HT1080 (cell line): ENCODE measurements at places on chromosomes 13 and 19.

GRCh38 chr13:31530922-31531321, 208.4 kb upstream of the RXFP2 start:
- DNase-seq, result no peak

DNA sequence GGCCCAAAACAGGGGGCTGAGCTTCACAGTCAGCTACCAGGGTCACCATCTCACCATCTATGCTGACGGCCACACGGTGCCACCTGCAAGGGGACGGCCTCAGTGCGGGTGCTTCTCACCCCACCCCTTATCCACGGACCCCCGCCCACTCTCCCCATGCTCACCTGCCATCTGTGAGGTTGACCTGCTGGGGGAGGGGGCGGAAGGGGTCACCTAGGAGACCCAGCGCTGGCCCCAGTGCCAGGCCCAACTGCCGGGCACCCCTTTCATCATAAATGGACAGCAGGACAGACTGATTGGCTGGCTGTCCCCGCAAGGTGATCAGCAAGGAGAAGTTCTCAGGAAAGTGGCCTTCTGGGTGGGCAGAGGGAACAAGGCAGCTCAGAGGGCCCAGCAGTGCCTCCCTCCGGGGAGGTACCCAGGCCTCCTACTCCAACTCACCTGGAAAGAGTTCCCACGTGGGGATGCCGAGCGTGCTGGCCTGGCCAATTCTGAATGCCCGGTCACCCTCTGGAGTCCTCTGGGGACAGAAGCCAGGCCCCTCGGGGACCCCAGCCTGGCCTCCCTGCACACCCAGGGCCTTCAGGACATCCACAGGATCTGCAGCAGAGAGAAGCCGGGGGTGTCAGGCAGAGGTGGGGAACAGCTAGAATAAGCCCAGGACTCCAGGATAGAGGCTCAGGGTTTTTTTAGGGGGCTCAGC, 4.5 kb downstream of the COL5A3 start:
- no peak for DNase-seq

- no peak for DNase-seq
Observed at GRCh38 chr13:83549671-83550070, 332.6 kb downstream of the SLITRK1 start.

DNA sequence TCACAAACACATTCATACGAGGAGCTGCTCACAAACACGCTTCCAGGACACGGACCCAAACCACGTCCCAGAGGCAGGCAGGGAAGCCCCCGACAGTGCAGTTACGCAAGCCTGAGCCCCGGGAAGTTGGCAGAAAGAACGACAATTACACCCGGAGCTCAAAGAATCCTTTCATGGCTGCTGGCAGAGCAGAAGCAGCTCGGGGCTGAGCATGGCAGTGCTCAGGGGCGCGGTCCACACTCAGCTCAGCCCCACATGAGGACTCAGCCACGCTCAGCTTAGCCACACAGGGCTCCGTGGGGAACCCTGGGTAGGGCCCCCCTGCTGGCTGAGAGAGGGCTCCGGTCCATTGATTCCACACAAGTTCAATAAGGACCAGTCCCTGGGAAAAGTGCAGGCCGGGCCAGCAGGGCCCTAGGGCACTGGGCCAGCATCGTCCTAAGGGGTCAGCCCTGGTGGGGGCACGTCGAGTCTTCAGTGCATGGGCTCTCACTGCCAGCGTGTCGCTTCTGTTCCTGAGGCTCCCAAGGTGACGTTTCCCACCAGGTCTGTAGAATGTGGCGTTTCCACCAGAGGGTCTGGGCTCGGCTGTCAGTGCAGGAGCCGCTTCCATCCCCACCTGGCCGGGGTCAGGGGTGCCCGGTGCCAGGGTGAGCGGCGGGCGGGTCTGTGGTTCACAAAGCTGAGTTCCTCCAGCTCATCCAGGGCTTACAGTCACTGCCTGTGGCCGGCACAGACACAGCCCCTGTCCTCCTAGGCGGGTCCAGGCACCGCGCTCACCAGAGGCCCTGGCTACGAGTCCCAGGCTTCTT, 23.1 kb downstream of the GAS6 start:
- DNase-seq, result no peak

- DNase-seq, result no peak
Observed at GRCh38 chr19:54572696-54573311, 786 bp upstream of the LILRA2 start.

DNA sequence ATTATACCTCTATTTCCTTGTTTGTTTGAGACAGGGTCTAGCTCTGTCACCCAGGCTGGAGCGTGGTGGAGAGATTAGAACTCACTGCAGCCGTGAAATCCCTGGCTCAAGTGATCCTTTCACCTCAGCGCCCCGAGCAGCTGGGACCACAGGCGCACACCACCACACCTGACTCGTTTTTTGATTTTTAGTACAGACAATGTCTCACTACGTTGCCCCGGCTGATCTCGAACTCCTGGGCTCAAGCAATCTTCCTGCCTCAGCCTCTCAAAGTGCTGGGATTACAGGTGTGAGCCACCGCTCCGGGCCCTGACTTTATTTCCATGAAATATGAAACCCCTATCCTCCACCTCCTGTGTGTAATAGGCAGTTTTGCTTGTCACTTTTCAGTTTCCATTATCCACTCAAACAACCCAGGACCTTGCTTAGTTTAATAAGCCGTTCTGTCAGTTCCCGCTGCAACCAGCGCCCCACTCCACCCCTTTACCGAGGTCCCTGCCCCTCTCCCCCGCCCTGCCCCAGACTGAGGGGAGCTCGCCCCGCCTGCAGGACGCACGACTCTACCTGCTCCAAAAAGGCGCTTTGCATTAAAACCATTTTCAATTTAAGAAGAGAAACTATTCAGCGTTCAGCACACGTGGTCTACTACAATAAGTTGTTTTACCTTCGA, 16.9 kb downstream of the ZNF816 start:
- no peak for DNase-seq

- no peak for DNase-seq
Observed at GRCh38 chr13:48949566-48950500, 25.9 kb upstream of the FNDC3A start.

GRCh38 chr19:485077-485476, 11.2 kb upstream of the MADCAM1 start:
- no peak for DNase-seq

DNA sequence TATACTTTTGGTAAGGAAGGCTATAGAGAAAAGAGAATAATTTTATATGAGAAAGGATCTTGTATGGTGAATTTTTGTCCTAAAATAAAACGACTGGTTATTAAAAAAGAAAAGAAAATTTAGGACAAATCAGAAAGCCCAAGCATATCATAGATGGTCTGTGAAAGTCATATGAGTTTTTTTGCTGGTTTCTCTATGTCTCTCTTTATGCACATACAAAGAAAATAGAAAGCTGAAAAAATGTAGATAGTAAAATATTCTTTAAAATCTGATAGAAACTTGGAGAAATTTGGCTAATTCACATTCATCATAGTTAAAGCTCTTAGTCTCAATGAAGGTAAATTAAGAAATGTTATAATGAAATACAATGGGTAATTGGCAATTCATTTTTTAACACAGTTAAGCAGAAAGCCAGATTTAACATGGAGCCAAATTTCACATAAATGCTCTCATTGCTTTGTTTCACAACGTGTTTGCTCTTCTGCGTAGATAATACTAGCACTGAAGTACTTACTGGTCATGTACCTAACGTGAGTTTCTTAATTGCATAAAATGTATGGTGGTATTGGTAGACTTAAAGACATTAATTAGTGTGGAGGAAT, 621.5 kb upstream of the ATXN8OS start:
- DNase-seq, result no peak

DNA sequence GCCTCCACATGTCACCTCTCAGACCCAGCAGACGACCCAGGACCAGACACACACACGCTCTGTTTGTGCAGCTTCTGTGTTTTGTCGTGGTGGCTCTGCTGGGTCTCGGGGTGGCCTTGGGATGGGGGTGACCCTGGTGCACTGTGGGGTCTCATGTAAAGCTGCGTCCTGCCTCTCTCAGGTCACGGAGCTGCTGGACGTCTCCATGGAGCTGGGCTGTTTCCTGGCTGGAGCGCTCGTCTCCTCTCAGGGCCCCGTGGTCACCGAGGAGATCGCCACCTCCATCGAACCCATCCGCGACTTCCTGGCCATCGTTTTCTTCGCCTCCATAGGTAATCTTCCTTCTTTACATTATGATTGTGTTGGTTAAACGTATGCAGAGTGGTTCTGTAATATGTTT, 45.4 kb upstream of the TFDP1 start:
- no peak for DNase-seq

DNA sequence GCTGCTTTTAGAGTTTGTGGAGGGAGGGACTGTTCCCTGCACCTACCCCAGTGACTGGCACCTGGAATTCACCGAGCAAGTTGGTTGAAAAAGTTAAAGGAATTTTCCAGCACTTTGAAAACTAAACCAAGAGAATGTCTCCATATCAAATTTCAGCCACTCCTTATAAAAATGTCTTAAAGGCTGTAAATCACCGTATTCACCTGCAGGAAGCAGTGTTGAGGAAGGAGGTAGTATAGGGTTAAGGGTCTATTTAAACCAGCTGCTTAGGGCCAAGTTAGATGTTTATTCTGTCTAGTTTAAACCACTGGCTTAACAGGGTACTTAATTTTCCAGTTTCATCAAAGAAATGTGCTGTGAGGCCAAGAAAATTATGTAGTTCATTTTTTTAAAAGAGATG, 3.8 kb upstream of the RAB20 start:
- DNase-seq, result no peak

DNA sequence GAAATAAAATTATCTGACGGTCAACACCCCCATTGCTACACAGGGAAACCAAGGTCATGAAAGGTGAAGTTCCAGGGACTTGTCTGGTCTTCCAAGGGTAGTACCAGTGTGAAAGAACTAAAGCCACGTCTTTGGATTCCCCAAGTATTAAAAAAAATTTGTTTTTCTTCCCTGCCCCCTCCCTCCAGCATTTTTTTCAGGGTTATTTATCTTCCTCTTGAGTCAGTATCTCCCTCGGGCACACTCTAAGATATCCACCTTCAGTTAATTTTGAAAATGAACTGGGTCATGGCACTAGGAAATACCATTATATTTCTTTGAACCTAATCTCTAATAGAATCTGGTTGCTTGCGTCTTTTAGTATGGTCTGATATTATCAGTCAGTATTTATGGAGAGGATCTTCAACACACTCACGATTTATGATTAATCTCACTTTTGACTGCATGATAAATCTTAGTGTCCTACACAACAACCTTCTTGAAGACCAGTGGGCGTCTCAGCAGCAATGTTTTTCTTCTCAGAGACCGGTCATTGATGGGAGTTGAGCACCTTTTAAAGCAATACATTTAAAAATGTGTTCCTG, 9.1 kb downstream of the ATP8A2 start:
- DNase-seq, result no peak

- DNase-seq, result no peak
Observed at GRCh38 chr13:106295971-106296370, 239.5 kb downstream of the EFNB2 start.

- no peak for DNase-seq
Observed at GRCh38 chr13:48302871-48303358, 636 bp upstream of the RB1 start.

DNA sequence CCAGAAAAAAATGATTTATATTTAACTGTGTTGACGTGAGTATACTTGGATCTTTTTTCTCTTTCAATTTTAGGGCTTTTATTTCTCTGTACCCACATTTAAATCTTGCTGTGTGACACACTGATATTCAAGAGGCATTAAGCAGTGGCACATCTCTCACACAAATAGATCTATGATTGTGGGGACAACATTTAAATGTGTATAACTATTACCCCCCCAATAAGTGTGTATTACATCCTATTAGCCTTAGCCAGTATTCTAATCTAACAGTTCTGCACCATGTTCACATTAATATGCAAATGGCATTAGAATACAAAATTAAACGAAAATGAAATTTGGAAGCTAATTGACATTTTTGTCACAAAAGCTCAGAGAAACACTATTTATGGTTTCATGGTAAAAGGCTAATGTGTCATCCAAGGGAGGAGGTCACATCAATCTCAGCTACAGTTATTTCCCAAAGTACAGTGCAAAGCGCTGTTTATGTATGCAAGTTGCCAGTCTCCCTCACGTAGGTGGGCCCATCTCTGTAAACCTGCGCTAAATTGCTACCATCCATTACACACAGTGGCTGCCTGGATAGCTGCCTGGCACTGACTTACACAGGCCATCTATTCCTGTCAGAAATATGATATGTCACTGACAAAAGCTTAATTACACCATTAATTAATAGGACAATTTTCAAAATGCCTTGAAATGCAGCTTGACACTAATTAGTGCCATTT, 984.7 kb upstream of the PCDH9 start:
- no peak for DNase-seq

DNA sequence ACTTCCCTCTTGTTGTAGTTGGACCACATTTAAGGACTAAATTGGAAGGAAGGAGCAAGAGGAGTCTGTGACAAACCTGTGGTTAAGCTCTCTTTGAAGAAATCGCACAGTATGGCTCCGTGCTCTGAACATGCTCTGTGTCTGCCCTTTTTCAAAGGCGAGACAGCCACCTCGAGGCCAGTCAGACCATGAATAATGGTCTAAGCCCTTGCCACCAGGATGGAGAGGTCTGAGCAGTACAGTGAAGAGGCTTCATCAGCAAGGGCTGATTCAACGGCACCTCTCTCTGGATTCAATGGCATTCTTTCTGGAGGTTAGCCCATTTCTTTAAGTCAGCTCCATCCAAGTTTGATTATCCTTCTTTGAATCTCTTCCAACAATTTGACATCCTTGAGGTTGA, 30.9 kb downstream of the FAM216B start:
- peak; percentile 38 for DNase-seq

GRCh38 chr13:110227864-110228643, 78.9 kb downstream of the COL4A1 start:
- DNase-seq, result no peak

GRCh38 chr19:39070888-39071287, 13.3 kb upstream of the ACP7 start:
- peak; percentile 34 for DNase-seq
